ENCODE measurements at places on chromosomes 11 and 22. TPM values are rescaled to one million over a fixed set of nuclear protein-coding genes. Genes with fewer than 3 reads are reported as not detected.

GRCh38 chr11:61106894-61107470 is 4.7 kb downstream of the CD5 start:
- H3K27ac ChIP-seq: no peak overlapping the region
- no peak for DNase-seq
- H3K4me1 ChIP-seq: no peaks in the 10 kb centered on the region

DNA sequence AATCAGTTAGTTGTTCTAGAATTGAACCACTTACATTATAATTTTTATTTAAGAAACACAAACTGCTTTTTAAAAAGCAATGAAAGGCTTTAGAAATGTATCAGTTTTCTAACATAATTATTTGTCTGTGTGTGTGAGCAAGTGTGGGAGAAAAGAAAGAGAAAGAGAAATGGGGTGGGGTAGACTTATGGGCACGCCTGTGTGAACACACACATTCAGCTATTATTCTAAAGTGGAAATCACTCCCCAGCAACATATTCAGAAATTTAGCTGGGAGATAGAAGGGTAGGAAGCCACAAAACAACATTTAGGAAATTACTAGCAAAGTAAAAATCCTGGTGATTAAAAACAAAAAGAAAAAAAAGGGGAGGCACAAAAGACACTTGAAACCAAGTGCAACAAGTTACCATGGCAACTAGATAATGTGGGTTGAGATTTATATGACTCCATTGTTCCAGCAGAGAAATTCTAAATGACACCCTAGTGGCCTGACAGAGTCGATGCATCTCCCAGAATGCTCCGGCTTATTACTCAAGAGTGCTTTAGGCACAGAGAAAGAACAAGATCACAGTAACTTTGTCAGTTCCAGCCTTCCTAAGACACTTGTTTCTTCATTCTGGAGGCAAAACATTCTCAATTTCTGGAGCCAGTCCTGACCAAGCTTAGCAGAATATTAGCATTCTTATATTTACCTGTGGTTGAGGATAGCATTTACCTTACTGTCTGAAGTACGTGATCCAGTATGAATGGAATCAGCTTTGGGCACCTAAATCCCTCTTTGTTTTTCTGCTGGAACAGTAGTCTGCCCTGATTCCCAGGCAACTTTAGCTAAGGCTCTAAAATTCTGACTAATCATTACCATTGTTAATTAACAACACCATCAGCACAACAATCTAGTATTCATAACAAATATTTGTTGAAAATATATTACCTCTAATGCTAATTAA is 444.4 kb downstream of the DLG2 start:
- no peaks in the 10 kb centered on the region for H3K4me1 ChIP-seq
- DNase-seq: no peak
- no peak overlapping the region for H3K4me3 ChIP-seq
- no peaks in the 10 kb centered on the region for H3K36me3 ChIP-seq
- no peak overlapping the region for H3K27ac ChIP-seq

- DNase-seq: no peak
- no peaks in the 10 kb centered on the region for H3K4me1 ChIP-seq
- no peak overlapping the region for H3K4me3 ChIP-seq
- no peak overlapping the region for H3K27ac ChIP-seq
- peaks cover 3% of the 10 kb centered on the region for H3K27me3 ChIP-seq
Observed at GRCh38 chr22:45082795-45083194, 73.0 kb upstream of the PHF21B start.

DNA sequence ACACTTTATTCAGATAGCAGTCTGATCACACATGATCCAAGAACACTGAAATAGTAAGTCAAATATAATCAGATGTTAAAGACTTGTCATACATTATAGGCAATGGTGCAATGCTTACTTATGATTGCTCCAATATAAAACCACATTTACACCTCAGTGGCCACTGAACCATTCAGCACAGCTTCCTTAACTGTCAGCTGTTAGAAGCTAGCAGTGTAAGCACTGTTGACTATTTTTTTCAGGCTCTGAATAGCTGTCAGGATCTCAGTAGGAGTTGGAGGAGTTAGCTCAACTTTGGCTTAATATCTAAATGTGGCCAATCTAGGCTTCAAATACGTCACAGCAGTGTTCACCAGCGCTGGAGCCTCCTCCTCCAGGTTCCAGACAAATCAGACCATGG is 36.6 kb downstream of the METTL15 start:
- no peak overlapping the region for H3K4me3 ChIP-seq
- H3K27me3 ChIP-seq: no peaks in the 10 kb centered on the region
- no peak overlapping the region for H3K27ac ChIP-seq
- DNase-seq: no peak

The ZFPL1 gene
- 31.4 TPM for total RNA-seq

The LDLRAD3 gene
- 14.2 TPM for total RNA-seq

The HORMAD2 gene
- not detected for total RNA-seq

Data from kidney (tissue), 22 donors.